Stimulated activated CD4-positive, alpha-beta T cell treated with anti-CD3 and anti-CD28 coated beads, TNF-alpha, amount 100 ng/mL, for 1 hour (primary cell): ENCODE measurements at places on chromosomes 12 and 14.

- no peak for DNase-seq
These were observed 1.2 kb downstream of the SLCO1C1 start for GRCh38 chr12:20696181-20696905.

GRCh38 chr12:122996188-122996601, 15.7 kb downstream of the ARL6IP4 start:
- DNase-seq, result no peak

- no peak for DNase-seq
These were observed 26.0 kb upstream of the GLIPR1L2 start for GRCh38 chr12:75364919-75365318.

DNA sequence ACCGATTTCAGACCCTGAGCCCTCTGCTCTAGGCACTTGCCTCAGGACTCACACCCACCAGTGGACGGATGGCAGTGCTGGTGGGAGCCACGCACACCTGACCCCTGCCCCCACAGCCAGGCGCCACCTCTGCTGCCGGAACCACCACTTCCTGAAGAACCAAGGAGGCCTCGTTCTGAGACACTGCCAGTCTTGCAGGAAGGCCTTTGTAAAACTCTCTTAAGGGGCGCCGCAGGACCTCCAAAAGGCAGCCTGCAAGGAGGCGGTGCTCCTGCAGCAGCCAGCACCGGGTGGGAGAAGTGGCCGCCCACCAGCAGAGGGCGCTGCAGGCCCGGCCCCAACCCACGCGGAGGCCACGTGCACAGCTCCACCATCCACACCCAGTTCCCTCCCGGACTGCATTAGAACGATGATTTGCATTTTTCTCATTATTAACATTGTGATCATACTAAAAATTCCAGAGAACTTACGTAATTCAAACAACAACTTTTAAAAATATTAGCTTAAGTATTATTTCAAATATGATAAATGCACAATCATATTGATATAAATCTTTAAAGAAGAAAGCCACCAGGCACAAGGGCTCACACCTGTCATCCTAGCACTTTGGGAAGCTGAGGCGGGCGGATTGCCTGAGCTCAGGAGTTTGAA, 12.8 kb downstream of the STX2 start:
- DNase-seq, result no peak

DNA sequence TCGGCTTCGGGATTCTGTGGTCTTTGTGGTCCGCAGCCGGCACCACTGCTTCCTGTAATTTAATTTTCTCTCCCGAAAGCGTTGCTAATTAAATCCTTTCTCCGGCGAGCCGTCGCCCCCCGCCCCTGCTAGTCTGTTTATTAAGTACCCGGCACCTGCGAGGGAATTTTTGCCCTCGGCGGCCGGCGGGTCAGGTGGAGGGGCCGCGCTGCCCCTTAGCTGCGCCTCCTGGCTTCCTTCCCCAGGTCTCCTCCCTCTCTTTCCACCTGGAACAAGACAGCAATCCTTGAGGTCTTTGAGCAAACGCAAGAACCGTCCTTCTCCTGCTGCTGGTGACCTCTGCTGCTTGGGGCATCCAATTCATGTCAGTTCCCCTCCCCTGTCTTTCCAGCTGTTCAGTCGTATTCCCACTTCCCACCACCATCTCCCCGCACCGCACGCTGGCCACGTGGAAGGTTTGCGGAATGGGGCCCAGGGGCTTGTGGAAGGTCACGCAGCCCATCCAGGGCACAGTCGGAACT, 16.2 kb downstream of the ZDHHC22 start:
- no peak for DNase-seq

- no peak for DNase-seq
These were observed 262.9 kb downstream of the TMEM117 start for GRCh38 chr12:44098786-44099185.

- DNase-seq, result no peak
These were observed 3.5 kb upstream of the CNIH1 start for GRCh38 chr14:54444681-54445080.

- DNase-seq, result no peak
These were observed 246.0 kb downstream of the ZFP36L1 start for GRCh38 chr14:68546839-68547238.

GRCh38 chr12:54975875-54976274, 8.7 kb downstream of the TESPA1 start:
- DNase-seq, result no peak

GRCh38 chr14:36947362-36947761, 225.0 kb downstream of the SLC25A21 start:
- DNase-seq, result no peak

GRCh38 chr14:70982200-70982599, 74.9 kb downstream of the PCNX1 start:
- DNase-seq, result no peak

DNA sequence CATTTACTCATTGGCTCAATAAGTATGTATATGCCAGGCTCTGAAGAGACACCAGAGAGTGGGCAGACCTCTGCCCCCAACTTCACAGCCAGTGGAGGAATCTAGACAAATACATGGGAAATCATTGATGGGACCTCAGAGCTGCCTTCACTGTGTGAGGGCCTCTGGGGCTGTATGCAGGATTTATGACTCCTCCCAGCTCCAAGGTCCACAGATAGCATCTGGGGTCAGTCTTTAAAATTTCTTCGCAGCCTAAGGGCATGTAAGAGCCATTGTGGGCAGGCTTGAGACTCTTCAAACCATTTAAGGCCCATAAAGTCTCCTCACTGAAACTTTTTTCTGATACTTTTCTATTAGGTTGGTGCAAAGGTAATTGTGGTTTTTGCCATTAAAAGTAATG, 125.5 kb downstream of the SPTSSA start:
- DNase-seq, result no peak

- DNase-seq, result no peak
These were observed 18.1 kb downstream of the MANSC1 start for GRCh38 chr12:12331896-12332295.

DNA sequence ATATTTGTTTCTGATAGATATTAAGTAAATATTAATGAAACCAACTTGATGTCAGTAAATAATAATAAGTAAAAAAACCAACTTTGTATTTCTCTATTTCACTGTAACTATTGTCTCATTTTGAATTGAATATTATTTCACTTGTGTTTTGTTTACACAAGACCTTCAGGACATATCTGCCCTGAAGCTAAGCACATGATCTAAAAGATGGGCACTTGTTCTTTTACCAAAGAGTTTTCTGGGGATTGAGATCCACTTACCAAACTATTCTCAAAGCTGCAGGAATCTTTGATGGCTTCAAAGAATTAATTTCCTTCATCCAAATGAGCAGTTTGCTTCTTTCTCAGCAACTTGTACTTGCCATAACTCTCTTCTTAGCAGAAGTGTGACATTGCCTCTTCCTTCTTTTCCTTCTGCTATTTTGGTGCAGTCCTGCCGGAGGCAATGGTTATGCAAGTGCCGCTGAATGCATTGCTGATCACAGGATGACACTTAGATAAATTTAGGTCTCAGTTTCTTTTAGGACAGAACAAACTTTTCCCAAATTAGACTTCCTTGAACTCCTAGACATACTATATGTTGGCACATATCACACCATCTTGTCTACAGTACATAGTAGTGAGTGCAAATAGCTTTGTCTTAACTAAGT, 9.2 kb downstream of the FAR2 start:
- no peak for DNase-seq

GRCh38 chr12:100174495-100174894, 26.1 kb upstream of the ACTR6 start:
- no peak for DNase-seq

DNA sequence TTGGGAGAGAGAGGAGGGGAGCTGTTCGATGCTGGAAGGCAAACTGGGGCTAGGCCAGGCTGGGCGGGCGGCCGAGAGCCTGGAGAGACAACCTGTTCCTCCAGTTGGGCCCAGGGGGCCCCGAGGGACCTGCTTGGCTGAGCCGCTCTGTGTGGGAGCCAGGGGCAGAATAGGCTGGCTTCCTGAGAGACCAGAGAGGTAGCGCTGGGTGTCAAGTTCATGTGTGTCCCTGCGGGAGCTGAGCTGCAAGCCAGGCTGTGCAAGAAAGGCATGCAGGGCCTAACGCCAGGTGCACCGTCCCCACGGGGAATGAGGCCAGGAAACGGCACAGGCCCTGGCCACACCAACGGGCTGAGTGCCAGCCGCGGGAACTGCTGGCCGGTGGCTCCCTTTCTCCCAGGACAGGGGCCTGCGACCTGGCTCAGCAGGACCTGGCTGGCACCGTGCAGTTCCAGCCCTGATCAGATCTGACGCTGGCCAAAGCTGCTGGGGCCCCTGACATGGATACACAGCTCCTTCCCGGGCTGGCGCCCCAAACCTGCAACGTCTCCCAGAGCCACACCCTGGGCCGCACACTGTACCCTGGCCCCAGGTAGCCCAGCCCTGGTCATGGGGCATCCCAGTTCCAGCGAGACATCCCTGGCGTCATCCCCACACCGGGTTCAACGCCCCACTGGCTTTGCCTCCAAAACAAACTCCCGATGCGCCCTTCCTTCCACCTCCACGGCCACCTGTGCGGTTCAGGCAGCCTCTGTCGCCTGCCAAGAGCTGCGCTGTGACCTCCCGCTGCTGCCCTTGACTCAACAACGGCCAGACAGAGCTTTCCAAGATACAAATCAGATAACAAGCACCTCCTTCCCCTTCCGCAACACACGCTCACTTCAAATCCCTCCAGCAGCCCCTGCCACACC, 65.0 kb downstream of the RFLNA start:
- DNase-seq, result no peak

DNA sequence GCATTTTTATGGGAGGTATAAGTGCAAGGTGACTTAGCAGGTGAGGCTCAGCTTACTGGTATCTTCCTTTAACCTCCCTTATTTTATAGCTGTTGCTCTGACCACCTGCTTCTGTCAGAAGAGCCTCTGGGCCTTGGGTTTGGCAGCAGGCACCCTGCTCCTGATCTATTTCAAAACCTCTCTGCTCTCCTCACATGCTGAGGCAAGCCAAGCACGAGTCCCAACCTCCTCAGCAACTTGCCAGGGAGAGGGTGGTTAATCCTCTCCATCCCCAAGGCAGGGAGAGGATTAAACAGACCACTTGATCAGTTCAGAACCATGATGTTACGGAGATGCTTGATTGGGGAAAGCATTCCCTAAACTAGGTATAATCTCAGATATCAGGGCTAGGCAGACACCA, 5.4 kb downstream of the PLEKHH1 start:
- DNase-seq, result no peak

- DNase-seq, result no peak
These were observed 68.5 kb upstream of the RIC8B start for GRCh38 chr12:106705971-106706370.

- DNase-seq, result no peak
These were observed 111.7 kb downstream of the EFCAB11 start for GRCh38 chr14:89842837-89843236.

GRCh38 chr12:77855548-77855947, 24.9 kb downstream of the NAV3 start:
- no peak for DNase-seq

GRCh38 chr12:116323406-116324386, 46.2 kb upstream of the MED13L start:
- DNase-seq, result no peak

- DNase-seq, result no peak
These were observed 59.0 kb upstream of the STXBP6 start for GRCh38 chr14:25108959-25109358.

DNA sequence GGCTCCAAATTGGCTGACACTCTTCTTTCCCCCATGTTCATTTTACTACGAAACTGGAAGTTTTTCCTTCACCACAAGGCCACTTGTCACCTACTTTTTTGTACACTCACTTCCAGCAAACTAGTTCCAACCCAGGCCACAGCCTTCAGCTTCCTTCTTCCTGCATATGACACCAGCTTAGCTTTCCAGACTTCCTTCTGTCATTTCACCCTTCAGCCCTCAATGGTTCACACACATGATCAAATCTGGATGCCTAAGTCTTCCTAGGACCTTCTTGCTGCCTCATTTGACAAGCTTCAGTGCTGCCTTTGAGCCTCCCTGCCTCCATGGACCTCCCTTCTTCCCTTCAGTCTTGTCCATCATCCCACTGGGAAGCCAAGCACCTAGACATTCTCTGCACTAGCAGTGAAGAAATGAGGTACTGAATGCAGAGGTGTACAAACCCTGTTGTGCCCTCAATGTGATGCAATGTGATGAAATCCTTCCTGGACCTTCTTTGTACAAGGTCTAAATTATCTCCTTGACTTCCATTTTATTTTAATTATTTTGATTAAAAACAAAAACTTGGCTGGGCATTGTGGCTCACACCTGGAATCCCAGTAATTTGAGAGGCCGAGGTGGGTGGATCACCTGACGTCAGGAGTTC, 4.3 kb upstream of the REC8 start:
- DNase-seq, result no peak

- no peak for DNase-seq
These were observed 44.8 kb downstream of the GCH1 start for GRCh38 chr14:54857830-54858269.

GRCh38 chr12:124551268-124552144, 15.9 kb downstream of the NCOR2 start:
- no peak for DNase-seq

DNA sequence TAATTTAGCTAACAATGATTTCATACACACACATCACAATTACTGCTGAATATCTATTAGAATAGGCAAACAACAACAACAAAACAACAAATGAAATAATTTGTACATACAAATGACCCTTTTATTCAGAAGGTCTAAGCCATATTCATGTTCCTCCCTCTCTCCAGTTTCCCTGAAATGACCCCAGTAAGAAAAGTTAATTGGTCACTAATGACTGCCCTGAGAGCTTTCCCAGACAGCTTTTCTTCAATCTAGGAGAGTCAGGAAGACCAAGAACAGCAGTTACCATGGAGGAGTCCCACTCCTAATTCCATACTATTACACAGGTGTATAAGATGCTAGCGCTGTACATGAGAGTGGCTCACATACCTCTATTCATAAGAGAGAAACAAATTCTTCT, 121.2 kb upstream of the GRIP1 start:
- no peak for DNase-seq

- DNase-seq, result no peak
These were observed 75.1 kb upstream of the NUDT4 start for GRCh38 chr12:93302331-93303229.

DNA sequence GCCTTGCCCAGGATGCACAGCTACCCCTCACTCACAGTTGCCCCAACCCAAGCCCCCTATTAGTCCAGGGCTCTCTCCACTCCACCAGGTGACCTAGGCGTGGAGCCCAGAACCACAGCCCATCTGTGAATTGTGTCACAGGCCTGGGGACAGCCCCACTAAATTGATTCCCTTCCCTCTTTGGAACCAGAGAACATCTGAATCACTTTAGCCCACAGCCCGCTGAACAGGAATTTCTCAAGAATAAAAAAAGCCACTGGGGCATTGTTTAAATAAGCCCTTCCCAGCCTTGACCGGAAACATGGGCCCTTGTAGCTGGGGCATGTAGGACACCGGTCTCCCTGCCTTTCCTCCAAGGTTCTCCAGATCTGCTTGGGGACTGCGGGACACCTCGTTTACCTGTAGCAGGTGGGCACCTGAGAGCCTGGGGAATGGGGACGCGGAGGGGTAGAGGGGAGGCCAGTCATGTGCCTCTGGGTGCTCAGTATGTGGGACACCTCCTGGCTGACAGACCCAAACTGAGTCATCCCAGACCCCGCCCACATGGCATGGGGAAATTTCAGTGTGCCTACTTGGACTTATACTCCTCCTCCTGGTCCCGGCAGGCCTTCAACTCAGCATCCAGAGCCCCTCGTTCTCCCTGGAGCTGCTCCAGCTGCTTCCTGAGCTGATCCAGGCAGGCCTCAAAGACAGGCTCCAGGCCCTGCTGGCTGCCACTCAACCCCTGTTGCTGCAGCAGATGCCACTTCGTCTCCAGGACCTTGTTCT, 1.3 kb downstream of the KRT78 start:
- no peak for DNase-seq

- DNase-seq, result no peak
These were observed 988.3 kb downstream of the VRK1 start for GRCh38 chr14:97785495-97785894.
